ENCODE measurements at places on chromosomes 1 and 21.

DNA sequence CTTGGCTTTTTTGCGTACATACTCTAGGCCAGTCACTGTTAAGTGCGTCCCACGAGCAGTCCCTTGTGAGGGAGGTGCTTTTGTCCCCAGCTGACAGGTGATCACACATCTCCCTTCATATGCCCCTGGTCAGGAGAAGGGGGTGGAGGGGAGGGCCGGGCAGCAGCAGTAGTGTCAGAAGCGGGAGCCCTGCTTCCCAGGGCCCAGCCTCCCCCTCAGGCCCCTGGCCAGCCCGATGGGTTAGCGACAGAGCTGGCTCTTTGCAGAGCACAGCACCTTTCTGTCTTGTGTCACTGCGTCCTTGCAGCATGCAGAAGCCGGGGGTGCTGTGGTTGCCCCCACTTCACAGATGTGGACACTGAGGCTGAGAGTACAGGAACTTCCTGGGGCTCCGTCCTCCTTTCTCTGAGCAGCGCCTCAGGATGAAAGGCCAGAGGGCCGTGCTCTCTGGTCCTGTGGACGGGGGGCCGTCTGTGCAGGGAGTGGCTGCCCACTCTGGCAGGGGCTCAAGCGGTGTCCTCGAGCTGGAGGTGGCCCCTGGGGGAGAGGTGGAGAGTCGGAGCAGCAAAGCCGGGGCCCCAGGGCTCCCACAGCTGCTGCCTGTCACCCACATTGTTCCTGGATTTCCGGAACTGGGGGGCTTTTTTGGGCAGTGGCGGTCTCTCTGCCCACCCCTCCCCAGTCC lies 5.9 kb downstream of the TMEM201 start:
- DNase-seq: no peak

DNA sequence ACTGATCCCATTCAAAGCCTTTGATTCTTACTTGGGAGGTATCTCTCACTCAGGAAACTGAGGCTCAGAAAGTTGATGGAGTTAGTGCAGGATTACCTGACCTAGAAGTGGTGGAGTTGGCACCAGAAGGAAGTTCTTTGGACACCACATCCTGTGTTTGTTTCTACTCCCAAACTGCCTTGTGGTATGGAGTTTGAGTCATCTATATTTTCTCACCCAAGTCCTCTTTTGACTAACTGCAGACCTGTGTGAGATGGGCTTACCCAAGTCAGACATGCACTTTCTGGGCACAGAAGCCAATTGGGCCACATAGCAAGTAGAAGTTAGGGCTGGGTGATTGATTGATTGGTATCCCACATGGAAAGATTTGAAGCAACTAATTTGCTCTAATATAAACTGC lies 36.1 kb downstream of the FGGY start:
- DNase-seq: peak; percentile 58

DNA sequence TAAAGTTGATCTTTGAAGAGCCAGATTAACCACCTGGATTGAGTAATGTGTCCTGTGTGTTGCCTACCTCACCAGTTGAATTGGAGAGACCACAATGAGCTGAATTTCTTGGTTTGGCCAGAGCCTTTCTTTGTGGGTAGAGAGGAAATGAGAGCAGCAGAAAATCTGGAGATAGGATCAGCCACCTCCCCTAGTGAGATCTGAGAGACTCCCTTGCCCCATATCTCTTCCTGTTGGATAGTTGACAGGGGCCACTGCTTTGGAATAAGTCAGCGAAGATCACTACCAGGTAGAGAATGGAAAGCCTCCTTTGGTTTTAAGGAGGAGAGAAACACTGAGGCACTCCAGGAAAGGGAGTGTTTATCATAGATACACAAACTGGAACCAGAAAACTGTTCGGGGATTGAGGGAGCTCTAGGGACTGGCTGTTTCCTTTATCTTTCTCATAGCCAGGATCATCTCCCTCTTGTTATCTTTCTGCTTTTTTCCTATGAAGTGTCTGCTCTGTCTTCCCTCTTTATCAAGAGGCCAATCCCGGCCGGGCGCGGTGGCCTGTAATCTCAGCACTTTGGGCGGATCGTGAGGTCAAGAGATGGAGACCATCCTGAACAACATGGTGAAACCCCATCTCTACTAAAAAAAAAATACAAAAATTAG lies 21.3 kb upstream of the ZNF326 start:
- no peak for DNase-seq

- DNase-seq: no peak
Observed at GRCh38 chr1:67335411-67335810, 27.7 kb downstream of the IL12RB2 start.

- DNase-seq: no peak
Observed at GRCh38 chr1:203733009-203733863, 31.7 kb upstream of the LAX1 start.

DNA sequence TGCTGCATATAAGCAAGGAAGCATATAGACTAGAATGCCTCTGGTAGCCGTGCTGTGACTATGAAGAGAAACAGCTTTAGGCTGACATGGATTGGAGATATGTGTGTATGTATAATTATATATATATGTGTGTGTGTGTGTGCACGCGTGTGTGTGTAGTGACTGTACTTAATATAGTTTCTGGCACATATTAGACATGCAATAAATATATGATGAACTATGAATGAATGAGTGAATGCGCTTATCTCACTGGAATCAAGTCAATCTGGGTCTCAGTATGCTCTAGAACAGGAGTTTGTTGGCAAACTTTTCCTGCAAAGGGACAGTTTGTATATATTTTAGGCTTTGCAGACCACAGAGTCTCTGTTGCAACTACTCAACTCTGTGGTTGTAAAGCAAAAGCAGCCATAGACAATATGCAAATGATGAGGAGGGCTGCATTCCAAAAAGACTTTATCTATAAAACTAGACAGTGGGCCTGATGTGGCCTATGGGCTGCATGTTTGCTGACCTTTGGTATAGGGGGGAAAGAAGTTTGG lies 482.9 kb upstream of the USP24 start:
- DNase-seq: no peak

GRCh38 chr1:30533796-30534550 lies 189.4 kb downstream of the MATN1 start:
- DNase-seq: no peak

GRCh38 chr1:197391303-197392226 lies 123.5 kb downstream of the CRB1 start:
- DNase-seq: peak; percentile 11

DNA sequence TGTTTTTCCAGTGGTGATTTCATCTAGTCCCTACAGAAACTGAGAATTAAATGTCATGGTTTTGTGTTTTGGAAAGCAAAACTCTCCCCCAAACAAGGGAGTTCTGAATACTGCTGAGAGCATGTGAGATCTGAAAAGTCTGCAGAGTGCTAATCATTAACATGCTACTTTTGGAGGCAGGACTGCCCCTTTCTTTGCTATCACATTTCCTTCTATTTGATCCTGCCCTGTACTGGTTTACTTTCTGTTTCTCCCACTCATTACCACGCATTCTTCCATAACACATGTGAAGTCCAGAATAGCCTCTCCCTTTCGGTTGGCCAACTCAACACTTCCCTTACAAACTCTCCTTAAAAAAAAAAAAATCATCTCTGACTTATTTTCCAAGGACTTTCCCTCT lies 63.6 kb downstream of the GADD45A start:
- DNase-seq: peak; percentile 81

GRCh38 chr1:89001510-89001909 lies 9.1 kb upstream of the KYAT3 start:
- no peak for DNase-seq

DNA sequence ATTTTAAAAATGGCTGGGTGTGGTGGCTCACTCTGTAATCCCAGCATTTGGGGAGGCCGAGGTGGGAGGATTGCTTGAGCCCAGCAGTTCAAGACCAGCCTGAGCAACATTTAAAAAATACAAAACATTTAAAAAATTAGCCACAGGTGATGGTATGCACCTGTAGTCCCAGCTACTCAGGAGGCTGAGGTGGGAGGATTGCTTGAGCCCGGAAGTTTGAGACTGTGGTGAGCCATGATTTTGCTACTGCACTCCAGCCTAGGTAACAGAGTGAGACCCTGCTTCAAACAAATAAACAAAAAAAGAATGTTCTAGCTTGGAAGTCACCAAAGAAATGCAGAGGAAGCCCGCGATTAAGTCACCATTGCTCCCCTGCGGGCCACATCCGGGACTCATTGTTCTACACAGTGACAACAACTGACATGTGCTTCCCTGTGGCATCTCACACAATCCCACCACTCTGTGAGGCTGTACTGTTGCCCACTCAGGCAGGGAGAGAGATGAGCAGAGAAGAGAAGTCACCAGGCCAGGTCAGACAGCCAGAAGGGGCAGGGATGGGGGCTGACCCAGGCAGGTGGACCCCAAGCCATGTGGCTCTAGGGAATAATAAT lies 18.4 kb upstream of the SPATC1L start:
- no peak for DNase-seq

- no peak for DNase-seq
Observed at GRCh38 chr1:222062640-222063039, 320.8 kb upstream of the DUSP10 start.

DNA sequence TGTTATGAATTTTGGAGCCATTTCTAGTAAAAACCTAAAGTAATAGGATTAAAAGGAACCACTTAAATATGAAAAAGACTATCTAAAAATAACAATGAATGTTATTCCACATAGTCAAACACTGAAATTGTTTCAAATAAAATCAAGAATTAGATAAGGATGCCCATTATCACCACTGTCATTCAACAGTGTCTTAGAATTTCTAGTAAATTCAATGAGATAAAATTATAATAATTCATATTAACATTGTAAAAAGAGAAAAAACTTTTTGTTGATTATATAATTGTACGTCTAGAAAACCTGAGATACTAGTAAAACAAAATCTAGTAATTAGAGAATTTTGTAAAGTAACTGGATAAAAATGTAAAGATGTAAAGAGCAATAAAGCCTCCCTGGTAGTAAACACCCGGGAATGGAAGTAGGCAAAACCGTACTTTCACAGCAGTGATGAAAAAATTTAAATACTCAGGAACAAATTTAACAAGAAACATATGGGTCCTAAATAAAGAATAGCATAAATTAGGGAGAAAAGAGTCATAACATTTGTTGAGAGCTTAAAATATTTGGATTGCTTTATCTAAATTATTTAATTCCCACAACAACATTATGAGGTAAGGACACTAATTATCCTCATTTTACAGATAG lies 56.4 kb downstream of the LBR start:
- DNase-seq: no peak

GRCh38 chr1:154627257-154628120 lies 19.5 kb upstream of the ADAR start:
- peak; percentile 91 for DNase-seq

DNA sequence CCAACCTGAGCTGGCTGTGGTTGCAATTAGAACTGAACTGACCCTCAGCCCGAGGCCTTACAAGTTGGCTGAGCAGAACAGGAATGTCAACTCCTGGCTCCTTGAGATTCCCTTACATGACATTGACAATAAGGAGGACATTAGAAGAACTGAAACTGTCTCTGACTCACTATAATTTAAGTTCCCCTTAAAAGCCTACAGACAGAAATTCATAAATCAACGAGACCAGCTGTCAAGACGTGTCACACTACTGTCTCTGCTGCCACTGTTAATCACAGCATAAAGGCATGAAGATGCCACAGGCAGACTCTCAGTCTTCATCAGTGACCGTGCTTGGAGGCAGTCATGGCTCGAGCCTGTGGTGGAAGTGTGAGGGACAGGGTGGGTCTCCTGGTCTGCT lies 168.8 kb downstream of the GABPA start:
- DNase-seq: no peak

- peak; percentile 76 for DNase-seq
Observed at GRCh38 chr1:233097959-233098580, 147.7 kb downstream of the NTPCR start.

- no peak for DNase-seq
Observed at GRCh38 chr1:167229719-167230385, 9.2 kb downstream of the POU2F1 start.

- peak; percentile 6 for DNase-seq
Observed at GRCh38 chr1:196449460-196449859, 158.8 kb downstream of the KCNT2 start.

GRCh38 chr1:58324558-58324957 lies 222.0 kb downstream of the OMA1 start:
- DNase-seq: no peak

DNA sequence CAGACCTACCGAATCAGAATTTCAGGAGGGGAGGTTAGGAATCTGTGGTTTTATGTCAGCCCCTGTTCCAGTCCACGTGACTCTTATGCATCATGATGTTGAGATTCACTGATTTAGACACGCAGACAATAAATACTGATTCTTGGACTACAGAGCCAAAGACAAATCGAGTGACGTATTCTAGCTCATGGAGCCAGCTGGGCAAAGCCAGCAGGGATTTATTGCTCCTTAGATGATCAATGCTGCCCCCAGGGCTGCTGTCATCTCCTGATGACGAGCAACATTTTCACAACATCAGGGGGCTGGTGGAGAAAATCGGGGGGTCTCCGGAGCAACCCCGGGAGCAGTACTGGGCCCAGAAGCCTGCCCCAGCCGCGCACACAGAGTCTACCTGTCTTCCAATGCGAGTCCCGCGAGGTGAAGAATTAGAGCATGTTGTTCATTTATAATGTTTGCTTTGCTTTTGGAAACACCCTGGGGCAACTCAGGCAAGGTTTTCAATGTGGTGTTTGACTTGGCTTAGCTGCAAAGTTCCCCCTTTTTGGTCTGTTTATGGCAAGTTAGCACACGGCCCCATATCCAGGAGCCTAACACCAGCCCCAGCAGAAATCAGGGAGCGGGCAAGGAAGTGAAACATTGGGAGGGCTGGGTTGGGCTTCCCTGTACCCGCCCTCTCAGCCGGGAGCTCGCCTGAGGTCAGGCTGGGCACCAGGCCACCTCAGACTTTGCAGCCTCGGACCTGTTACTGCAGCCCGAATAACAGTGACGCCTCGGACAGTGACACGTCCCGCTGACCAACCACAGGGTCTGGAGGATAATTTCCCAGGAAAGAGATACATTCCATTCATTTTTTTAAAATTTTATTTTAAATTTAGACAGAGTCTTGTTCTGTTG lies 19.9 kb upstream of the CLDN14 start:
- DNase-seq: no peak

DNA sequence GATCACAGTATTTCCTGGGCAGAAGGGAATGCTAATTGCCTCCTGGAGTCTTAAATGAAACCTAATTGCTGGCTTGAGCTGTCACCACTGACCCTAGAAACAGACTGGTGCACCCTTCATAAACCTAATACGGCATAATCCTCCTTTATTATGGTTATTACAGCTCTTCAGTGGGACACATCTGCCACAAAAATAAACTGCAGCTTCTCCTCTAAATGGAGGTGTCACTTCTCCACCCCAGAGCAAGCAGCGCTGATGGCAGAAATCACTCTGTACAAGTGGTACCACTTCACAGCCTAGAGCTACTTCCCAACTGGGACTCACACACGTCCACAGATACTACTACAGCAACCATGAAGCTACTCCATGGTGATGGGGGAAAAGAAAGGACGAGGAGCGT lies 11.1 kb downstream of the PTPN14 start:
- DNase-seq: no peak

- DNase-seq: no peak
Observed at GRCh38 chr1:47908258-47908657, 88.9 kb downstream of the TRABD2B start.

GRCh38 chr21:41681348-41681801 lies 85.5 kb downstream of the RIPK4 start:
- DNase-seq: no peak

GRCh38 chr21:15823486-15824150 lies 93.8 kb downstream of the USP25 start:
- DNase-seq: no peak
